ENCODE measurements at places on chromosomes 1 and 21. TPM values are rescaled to one million over a fixed set of nuclear protein-coding genes. Genes with fewer than 3 reads are reported as not detected.

The RIPPLY3 gene
- polyA plus RNA-seq = 0.16 TPM

The HLX gene
- polyA plus RNA-seq = 6.5 TPM

The ZFP69B gene
- polyA plus RNA-seq = 1.4 TPM

The RNF187 gene
- 30.0 TPM for polyA plus RNA-seq

The PRAMEF25 gene
- 0.21 TPM for polyA plus RNA-seq

The EPHA10 gene
- polyA plus RNA-seq = 0.32 TPM

GRCh38 chr1:36099681-36100341 is 11.1 kb downstream of the ADPRS start:
- peak; percentile 55 for DNase-seq

- peak; percentile 58 for DNase-seq
Observed at GRCh38 chr21:36422279-36423098, 37.3 kb downstream of the CHAF1B start.

GRCh38 chr1:222034790-222035189 is 292.9 kb upstream of the DUSP10 start:
- no peak for DNase-seq

- no peak for DNase-seq
Observed at GRCh38 chr1:186082235-186082937, 292.7 kb downstream of the TPR start.

DNA sequence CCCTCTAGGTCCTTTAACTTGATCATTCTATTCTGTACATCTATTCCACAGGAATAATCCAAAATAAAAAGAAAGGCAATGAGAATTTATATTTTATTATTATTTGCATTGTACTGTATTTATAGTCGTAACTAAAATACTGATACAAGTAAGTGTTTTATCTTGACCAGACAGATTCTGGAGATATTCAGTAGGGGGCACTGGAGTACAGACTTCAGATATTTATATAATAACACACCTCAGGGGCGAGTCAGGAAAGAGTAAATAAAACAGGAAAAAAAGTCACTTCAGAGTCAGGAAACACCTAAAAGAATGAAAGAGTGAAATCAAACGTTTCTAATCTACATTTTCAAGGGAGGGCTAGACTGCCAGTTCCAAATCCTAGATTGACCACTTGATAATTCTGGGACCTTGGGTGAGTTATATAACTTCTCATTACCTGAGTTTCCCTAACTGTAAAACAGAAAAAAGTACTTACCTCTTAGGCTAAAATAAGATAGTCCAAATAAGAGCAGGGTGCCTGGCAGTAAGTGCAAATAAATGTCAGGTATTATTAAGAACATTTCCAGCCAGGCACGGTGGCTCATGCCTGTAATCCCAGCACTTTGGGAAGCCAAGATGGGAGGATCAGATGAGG is 31.1 kb upstream of the MTF1 start:
- peak; percentile 19 for DNase-seq

DNA sequence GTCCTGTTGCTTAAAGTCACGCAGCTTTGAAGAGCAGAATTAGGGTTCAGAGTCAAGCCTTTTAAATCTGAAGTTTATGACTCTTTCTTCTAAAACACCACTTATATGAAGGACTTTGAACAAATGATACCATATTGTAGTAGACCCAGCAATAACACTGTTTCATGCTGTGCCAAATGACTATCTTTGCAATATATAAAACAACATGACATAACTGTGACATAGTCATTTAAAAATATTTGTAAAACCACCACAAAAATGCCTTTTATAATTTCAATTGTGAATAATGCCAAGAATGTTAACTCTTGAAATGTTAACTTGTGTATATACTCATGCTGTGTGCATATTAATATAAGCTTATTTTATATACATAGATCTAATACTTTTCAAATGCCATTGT is 452.1 kb upstream of the NEGR1 start:
- no peak for DNase-seq

DNA sequence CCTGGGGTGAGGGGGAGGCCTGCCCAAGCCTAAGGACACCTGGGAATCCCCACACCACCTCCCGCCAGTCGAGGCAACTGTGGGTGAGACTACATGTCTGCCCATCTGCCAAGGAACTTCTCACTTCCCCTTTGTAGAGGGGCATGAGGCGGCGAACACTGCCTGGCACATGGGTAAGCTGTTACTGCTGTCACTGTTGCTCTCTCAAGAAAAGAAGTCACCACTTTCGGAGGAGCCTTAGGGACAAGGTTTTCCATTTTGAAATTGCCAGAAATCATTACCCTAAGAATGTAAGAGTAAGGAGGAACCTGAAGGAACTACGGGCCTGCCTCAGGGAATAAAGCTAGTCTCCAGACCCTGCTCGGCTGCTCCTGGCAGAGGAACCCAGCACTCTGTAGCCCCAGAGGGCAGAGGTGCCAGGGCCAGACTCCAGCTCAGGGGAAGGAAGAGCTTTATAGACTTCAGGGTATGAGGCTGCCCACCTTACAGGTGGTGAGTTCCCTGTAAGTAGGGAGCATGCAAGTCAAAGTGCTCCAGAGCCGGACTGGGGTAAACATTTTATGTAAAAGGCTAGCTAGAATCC is 23.3 kb downstream of the SLC2A1 start:
- no peak for DNase-seq

GRCh38 chr1:34792868-34793727 is at the start of gene GJA4:
Gene GJA4 (plus strand): TSS chr1:34792999. CDS start chr1:34794214, 1,215 bp downstream.
- no peak for DNase-seq

GRCh38 chr1:156050376-156050775 is 3.2 kb downstream of the UBQLN4 start:
- no peak for DNase-seq

DNA sequence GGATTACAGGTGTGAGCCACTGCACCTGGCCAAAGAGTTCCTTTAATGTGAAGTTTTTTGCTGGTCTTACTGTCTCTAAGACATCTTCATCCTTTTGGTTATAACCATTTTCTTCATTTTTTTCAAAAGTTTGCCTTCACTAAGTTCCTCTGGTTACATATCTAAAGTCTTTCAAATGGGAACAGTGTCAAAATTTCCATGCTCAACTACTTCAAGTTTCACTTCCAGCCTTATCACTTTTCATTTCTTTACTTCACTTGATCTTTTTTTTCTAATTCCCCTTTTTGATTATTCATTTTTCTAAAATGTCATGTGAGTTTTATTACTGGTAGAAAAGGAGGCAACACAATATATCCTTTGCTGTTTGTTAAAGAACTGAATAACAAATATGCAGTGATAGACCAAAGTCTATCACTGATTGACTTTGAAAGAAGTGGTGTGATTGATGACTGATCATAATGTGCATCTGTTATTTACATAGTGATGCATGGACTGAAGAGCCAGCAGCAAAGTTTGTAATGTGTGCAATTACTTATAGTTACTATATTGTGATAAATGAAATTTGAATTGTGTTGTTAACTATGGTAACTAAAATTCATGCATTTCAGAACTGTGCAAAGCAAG is 16.0 kb upstream of the ZFYVE9 start:
- no peak for DNase-seq

DNA sequence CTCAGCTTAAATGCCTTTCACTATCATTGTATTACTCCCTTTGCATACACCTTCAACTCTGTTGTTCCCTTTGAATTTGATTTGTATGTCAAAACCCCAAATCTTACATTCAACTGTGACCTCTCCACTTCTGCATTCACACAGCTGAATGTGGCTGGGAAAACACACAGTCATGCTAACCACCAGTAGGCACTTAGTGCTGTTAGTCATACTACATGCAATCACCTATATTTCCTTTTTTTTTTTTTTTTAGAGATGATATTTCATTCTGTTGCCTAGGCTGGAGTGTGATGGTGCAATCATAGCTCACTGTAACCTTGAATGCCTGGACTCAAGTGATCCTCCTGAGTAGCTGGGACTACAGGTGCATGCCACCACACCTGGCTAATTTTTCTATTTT is 16.2 kb downstream of the BTBD8 start:
- no peak for DNase-seq

DNA sequence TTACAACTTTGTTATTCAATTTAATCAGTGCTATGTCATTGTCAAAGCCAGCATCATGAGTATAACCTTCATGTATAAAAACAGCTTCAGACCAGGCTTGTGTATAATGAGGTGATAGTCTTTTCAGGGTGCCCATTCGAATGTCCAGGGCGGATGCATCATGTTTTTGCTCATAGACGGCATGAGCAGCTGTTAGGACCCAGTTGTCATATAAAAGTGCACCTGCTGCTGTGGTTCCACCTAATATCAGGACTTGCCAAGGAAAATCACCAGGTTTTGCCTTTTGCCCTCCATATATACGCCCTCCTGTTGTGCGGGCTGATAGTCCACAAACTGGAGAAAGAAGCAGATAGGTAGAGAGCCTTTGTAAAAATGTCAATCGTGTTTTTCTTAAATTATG is 14.9 kb downstream of the TARDBP start:
- no peak for DNase-seq

GRCh38 chr21:16777041-16777720 is 735.7 kb upstream of the CXADR start:
- DNase-seq = no peak

GRCh38 chr1:53625049-53625448 is 113.9 kb downstream of the GLIS1 start:
- DNase-seq = no peak

DNA sequence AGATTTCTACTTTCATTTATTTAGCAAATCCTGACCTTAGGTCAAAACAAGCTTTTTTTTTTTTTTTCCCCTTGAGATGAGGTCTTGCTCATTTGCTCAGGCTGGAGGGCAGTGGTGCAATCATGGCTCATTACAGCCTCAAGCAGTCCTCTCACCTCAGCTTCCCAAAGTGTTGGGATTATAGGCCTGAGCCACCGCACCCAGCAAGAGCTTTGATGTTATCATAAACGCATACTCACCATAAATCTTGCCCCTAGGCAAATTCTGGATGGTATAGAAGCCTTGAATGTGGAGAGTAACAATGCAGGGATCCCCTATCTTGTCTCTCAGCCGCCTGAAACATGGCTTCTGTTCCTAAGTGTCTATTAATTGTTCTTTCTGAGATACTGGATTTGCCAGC is 24.8 kb upstream of the CLDN8 start:
- no peak for DNase-seq

- DNase-seq = peak; percentile 73
Observed at GRCh38 chr1:202162047-202162417, 1.6 kb upstream of the PTPN7 start.

- DNase-seq = no peak
Observed at GRCh38 chr1:22685591-22686059, 25.0 kb upstream of the EPHB2 start.

GRCh38 chr1:97143236-97143882 is 421.8 kb downstream of the PTBP2 start:
- no peak for DNase-seq

GRCh38 chr21:16407403-16408240 is 677.8 kb downstream of the USP25 start:
- DNase-seq = no peak

DNA sequence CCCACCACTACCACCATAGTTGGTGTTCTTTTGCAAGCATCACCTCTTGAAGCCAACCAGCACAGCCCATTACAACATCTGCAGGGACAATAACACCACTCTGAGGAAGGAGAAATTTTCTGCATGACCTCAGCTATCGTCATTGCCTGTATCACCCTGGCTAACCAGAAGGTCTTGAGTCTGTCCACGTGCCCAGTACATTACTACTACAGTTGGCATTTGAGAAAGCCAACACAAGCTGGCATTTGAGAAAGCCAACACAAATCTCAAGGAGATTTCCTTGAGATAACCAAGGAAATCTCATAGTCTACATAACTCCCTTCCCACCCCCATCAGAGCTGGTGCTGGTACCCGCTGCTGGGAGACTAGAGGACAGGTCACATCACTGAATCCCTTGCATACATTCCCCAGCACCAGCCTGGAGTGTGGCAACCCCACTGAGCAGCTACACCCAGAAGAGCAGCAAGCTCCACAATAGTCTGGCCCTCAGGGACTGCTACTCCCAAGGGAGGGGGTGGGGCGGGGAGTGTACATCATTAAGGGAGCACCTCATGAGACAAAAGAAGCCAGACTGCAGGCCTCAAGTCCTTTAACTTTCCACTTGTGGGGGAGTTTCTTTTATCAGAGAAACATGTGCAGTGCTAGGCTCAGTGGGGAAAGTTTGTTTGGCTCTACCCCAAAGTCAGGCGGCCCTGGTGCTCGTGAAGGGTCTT is 46.0 kb upstream of the GUCA2A start:
- no peak for DNase-seq

DNA sequence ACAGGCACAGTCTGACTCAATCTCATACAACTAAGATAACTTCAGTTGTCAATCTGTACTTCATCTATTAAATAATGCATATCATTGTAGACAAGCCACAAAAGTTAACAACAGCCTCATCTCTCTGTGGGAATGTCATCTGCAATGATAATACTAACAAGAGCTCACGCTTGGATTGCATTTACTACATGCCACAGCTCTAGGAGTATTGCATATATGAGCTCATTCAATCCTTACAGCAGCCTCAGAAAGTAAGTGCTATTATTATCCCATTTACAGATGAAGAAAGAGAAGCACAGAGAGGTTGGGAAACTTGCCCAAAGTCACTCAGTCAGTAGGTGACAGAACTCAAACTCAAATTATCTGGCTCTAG is 105.7 kb upstream of the GUCA2B start:
- no peak for DNase-seq

DNA sequence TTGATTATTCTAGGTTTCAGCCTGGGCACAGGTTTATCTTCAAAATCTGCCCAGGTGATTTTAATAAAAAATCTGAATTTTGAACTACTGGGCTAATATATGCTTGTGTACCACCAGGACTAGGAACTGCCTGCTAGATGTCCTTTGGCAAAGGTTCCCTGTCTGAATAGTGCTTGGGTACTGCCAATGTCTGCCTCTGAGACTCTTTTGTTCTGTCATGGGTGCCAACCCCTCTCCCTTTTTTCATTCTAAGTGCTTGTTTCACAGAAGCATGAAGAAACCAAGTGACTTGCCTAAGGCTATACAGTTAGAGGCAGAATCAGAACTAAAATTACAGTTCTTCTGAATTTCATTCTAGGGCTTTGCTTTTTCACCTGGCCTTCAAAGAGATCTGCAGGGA is 106.3 kb upstream of the CACHD1 start:
- no peak for DNase-seq
